Activated T-helper 1 cell treated with Interleukin-2 at 50 U/mL for 16 hours (primary cell): ENCODE measurements at places on chromosomes 2 and 18.

DNA sequence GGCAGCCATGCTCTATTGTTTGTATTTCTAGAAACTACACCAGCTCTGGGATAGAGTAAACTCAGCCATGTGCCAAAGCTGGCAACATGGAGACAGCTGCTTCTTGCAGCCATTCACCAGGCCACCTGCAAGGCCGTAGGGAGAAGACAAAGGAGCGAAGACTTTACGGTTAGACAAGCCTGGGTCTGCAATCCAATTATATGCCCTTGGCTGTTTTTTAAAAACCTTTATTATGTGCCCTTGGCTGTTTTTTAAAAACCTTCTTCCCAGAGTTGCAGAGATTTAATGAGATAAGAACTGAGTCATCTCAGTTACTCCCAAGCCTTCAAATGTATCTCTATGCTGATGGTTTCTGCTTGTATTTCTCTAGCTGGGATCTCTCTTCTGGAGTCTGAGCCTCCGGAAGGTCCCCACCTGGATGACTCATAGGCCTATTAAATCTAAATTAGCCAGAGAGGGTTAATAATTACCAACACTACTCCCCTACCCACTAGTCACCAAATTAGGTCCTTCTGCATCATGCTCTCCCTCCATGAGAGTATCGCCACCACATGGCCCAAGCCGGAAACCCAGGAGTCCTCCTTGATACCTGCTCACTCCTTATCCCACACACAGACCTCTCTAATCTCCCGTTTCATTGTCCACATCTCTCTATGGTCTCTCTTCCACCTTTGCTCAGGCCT is 17.5 kb upstream of the DPP4 start:
- DNase-seq: no peak

DNA sequence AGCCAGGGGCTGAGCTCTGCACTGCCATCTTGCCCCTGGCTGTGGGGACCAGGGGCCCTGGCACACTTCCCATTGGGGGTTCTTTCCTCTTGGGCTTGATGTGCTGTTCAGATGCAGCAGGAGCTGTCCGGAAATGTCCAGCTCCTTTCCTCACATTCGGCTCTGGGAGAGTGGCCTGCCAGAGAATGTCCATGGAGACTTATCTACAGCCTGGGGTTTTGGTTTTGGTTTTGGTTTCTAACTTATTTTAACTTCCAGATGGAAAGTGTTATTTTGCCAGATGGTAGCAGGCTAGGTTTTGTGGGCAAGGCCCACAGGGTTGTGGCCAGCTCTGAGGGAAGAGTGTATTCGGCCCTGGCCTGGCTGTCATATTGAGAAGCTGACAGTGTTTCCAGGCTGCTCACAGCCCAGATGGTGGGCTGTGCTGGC is 177.3 kb downstream of the ANKRD30B start:
- DNase-seq: no peak

DNA sequence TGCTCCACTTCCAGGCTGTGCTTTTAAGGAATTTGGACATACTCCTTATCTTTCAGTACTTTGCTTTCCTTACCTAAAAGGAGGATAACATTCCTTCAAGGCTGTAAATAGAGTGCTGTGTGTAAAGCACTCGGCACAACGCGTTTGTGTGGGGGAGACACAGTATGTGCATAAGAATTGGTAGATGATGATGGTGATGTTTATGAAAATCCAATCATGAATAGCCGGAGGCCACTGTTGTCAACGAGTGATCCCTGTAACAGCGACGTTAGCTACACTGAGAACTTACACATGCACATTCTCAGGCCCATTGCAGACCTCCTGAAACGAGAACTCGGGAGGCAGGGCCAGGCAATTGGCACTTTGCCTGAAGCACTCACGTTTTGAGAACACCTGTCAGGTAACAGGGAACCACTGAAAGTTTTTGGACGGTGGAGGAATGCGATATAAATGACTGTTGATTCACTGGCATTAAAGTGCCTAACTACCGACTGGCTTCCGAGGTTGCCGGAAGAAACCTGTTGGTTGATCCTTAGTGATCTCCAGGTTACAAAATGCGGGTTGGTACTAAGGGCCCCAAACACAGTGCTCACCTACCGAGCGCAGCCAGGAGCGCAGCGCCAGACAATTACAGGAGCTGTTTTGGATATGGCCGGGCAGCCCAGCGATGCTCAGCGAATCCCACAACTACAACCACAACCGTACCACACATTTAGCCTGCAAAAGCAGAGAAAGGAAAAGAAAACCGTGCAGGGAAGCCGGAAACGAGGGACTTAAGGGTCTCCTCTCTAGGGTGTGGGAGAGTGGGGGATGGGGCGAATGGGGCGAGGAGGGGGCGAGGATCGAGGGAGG is 1.0 kb upstream of the MAP4K4 start:
- DNase-seq: no peak

GRCh38 chr2:162044586-162044985 is 29.4 kb downstream of the DPP4 start:
- no peak for DNase-seq

- DNase-seq: no peak
These were observed 79.9 kb downstream of the PARD3B start for GRCh38 chr2:204625135-204625534.

- DNase-seq: no peak
These were observed 7.7 kb upstream of the RHBDD1 start for GRCh38 chr2:226828191-226828590.

DNA sequence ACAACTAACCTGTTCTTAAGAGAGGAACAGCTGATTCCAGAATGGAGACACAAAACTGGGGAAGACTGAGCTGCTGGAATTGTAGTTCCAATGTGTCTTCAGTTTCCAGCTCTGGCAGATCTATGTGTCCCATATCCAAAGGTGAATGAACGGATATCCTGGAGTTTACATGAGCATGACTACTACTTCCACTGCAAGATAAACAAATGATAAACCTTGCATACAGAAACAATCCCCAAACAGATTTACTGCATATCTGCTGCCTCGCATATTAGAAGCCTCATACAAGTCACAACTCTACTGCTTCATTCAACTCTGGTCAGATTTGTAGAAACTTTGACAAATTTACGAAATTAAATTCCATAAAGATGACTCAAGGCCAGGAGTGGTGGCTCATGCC is 15.0 kb downstream of the RTTN start:
- DNase-seq: no peak

GRCh38 chr18:79366177-79367094 is 29.3 kb upstream of the NFATC1 start:
- no peak for DNase-seq

DNA sequence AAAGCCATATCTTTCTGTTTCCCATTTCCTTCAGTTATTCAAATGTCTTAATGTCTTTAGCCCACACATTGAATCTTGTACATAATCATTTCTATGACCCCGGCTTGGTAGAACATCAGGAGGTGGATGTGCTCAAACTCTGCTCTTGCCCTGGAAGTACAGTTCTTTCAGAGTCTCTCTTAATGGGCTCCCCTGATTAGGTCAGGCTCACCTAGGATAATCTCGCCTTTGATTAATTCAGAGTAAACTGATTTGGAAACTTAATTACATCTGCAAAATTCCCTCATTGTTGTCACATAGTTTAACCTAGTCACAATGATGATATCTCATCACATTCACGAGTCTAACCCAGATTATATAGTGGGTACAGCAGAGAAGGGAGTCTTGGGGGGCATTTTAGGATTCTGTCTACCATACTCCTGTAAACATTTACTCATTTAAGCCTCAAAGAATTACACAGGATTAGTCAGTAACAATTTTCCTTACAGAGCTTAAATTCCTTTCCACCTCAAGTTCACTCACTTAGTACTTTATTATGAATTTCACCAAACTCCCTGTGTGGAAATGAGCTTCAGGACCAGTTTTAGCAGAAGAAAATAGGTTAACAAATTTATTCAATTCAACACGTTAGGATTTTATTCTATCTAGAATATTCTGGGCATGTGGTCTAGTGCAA is 135.5 kb downstream of the FHOD3 start:
- DNase-seq: no peak

DNA sequence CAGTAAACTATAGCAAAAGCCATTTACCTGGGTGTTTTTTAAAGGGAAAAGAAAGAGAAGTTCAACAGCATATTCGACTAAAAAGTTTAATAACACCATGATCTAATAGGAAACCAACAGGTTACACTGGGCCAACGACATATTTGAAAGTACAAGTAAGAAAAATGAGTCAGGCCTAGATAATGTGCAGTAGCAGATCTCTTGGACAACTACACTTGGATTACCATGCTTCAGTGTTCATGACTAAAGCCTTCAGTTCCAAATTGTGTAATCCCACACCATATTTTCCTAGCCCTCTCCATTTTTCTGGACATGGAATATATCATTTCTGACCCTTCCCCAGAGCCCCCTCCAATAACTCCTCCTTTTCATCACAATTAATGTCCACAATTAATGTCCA is 39.1 kb upstream of the FIGN start:
- no peak for DNase-seq

- no peak for DNase-seq
These were observed 336.5 kb upstream of the MMADHC start for GRCh38 chr2:149924028-149924427.

GRCh38 chr2:74332550-74333174 is 10.6 kb downstream of the SLC4A5 start:
- no peak for DNase-seq

DNA sequence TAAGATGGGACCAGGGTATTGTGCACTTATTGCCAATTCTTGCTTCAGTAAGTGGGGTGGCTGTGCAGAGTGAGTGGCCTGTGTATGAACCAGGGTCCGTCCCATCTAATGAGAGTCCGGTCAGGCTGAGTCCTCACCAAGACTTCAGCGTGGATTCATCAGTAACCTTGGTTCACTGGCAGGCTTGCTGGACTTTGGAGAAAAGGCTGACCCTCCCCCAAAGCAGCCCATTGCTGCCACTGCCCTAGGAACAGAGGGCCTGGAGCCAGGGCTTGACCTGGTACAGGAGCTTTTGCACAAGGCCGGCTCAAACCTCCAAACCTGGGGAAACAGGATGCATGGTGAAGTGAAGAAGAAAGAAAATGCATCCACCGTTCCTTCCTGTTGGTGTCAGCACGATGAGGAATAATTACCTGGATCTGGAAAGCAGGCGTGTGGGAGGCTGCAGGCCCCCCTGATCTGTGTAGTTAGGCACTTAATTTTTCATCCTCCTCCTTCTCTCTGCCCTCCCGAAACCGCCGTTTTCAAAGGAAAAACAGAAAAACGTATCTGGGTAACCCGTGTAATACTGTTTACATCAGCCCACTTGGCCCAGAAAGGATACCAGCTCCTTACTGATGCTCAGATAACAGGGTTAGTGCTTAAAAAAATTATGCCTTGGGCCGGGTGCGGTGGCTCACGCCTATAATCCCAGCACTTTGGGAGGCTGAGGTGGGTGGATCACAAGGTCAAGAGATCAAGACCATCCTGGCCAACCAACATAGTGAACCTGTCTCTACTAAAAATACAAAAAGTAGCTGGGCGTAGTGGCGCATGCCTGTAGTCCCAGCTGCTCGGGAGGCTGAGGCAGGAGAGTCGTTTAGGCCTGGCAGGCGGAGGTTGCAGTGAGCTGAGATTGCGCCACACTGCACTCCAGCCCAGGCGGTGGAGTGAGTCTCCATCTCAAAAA is 147.7 kb downstream of the TGIF1 start:
- DNase-seq: no peak

GRCh38 chr2:182915369-182916326 is 49.2 kb upstream of the FRZB start:
- DNase-seq: no peak

- DNase-seq: no peak
These were observed 306.2 kb upstream of the RAB6C start for GRCh38 chr2:129673234-129673633.

DNA sequence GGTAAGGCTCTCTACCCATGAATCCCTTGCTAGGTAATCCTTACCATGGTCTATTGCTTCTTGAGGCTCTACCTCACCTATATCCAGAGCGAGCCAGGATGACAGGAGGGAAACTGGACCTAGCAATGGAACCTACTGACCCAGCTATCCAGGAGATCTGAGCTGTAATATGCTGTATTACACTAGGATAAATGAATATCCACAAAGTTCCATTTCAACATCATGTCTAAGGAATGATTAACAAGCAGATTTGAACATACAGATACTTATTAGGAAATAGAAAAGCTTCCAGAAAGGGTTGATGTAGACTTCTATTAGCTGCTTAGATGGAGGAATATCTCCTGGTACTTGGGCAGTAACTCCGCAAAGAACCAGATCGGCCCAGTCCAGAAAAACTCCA is 110.1 kb downstream of the BAZ2B start:
- no peak for DNase-seq

DNA sequence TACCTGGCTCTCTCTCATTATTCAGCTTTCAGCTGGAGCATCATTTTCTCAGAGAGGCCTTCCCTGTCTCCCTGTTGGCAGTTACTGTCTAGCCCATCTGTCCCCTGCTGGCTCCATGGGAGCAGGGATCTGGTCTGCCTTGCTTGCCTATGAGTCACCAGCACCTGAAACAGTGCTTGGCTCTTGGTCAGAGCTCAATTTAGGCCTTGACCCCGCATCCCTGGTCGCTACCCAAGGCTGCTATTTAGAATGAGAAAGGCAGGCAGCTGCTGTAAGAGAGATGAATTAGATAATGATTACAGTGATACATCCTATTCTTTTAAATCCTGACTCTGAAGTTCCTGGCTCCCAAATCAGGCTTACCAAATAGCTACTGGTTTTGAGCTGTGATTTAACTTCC is 32.9 kb downstream of the KCNE4 start:
- DNase-seq: no peak

GRCh38 chr2:74078466-74078865 is 69.2 kb downstream of the BOLA3 start:
- no peak for DNase-seq

DNA sequence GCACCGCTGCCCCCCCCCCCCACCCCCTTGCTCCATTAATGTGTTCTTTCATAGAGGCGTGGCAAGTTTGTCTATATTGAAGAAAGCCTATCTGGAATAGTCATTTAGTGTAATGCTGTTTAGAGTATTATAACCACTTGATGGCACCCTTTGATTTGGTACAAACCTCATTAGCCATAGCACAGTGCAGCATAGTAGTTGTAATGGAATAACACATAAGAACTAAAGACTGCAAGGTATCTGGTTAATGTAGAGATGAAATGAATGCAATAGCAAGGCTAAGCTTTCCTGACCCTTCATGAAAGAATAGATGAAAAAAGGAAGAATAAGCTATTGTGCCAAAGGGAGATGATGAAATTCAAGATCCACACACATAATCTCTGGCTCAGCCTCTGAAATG is 81.9 kb downstream of the EHBP1 start:
- no peak for DNase-seq

- DNase-seq: no peak
These were observed 43.9 kb downstream of the MARCHF4 start for GRCh38 chr2:216328347-216328746.

DNA sequence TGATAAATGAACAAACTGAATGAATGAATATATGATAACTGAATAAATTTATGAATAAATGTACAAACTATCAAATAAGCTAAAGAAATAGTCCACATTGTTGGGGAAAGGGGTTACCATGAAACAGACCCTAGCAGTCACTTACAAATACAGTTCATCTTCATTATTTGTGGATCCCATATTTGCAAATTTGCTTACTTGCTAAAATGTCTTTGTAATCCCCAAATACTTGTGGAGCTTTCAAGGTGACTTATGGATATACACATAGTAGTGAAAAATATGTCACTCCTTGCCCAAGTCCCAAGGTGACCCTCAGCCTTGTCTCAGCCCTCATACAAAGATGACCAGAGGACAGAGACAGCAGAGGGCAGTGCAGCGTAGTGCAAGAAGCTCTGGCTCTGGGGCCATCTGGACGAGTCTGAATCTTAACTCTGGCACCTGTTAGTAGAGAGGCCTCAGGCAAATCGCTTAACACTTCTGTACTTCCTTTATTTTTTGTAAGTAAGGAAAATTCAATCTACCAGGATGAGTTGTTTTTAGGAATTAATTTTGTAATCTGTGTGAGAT is 3.1 kb downstream of the PAIP2B start:
- no peak for DNase-seq
